NB4 (cell line): ENCODE measurements at places on chromosomes 6 and 20.

DNA sequence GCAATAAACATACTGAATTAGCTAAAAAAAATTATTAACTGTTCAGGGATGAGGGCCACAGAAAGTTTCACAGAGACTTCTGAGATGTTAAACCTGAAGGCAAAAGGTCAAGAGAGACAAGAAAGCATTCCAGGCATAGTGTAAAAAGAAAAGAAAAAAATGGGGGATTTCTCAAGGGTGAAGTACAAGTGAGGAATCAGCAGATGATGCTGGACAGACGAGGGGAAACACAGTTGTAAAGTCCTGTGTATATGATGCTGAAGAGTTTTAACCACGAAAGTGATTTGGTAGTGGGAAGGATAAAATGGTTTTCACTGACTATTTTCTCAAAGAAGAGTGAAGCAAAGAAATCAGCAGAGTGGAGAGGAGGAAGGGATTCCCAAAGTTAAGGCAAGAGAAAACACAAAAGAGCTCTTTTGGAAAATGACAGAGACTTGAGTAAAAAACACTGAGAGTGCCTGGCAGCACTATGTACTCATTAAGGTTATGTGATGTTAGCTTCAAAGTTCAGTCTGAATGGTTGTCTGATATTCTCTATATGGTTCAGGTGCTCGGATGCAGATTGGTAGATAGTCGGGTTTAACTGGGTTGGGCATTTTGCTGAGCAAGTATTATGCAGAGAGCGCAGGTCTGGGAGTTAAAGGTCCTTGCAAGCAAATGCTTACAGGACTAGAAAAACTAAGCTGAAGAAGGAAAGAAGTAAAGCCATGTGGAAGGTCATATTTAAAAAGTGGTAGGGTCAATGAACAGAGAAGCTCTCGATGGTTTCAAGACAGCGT lies 16.4 kb downstream of the RAB23 start:
- DNase-seq = no peak

- peak; percentile 27 for DNase-seq
Measured at GRCh38 chr6:11050731-11051130, 6.6 kb upstream of the ELOVL2 start.

DNA sequence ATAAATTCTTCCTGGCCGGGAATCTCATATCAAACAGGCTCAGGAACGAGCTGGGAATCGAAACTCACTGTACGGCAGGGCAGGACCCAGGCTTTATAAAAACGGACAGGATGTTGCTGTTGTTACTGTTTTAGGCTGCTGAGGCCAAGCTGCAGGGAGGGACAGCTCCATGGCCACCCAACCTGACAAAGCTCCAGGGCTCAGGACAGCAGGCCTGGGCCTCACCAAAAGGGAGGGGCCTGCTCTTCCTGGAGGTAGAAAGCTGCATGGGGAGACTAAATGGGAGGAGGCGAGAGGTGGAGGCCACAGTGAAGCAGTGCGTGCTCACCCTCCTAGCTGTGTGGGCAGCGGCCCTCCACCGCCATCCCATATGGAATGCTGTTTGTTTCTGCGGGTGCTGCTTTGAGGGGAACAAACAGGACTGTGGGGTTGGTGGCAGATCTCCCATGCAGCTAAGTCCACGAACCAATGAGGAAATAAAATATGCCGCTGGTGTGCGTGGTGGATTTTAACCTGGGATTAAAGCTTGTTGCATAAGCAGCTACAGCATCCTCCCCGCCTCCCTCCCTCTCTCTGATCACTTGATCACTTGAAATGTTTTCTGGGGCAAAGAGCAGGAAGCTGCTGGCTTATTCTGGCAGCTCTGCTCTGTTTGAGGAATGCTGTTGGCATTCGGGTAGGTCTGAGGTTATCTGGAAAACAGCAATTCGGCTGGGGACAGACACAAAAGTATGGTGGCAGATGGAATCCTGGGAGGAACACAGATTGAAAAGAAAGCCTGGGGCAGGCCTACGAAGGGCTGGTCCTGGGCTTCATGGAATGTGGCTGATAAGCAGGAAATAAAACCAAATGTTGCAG lies 2.4 kb upstream of the ZMYND8 start:
- peak; percentile 88 for DNase-seq

DNA sequence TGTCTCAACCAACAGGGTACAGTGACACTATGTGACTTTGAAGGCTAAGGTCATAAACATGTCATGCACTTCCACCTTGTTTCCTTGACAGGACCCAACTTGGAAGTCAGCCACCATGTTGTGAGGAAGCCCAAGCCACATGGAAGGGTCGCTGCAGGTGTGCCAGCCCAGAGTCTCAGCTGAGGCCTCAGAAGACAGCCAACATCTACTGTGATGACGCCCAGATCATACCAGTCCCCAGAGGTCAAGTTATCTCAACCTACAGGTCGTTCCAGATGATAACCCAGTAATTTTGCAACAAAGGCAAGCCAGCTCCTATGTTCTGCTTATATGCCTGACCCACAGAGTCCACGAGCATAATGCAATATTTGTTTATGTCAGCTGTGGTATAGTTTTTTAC lies 376.0 kb upstream of the AGPAT4 start:
- DNase-seq = no peak

DNA sequence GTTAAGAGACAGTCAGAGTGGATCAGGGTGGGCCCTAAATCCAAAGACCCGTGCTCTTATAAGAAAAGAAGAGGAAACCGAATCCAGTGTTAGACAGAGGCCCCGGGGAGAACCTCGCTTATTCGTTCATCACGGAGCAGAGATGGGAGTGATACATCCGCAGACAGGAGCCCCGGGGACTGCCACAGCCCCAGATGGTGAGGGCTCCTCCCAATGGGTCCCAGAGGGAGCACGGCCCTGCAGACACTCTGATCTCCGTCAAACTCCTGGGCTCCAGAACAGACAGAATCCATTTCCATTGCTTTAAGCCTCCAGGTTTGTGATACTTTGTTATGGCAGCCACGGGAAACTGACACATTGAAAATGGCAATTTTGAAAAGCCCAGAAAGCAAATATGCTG lies 47.0 kb downstream of the CDH4 start:
- no peak for DNase-seq

DNA sequence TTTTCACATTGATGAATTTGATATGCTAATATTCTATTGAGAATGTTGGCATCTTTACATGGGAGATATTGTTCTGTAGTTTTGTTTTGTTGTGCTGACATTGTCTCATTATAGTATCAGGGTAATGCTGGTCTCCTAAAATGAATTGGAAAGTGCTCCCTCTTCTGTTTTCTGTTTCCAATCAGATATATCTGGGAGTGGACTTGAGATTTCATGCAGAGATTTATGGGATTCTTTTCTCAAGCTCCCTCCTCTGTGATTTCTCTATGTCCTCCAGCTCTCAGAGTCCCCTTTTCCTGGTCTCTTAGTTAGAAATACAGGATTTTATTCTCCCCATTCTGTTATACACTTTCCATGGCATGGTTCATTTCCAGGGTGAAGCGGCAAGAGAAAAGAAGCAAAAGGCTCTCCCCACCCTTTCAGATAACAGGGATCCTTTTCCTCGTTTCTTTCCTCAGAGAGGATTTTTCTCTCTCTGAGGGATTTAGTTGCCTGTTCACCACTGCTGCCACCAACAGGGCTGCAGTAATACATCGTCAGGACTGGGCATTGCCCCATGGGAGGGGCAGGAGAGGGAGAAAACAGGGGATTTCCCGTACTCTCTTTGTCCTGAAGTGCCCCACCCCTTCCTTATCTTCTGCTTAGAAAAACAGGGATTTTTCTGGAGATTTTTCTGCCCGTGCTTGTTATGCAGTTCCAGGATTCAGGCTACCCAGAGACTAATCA lies 59.3 kb upstream of the STMND1 start:
- DNase-seq = no peak

- no peak for DNase-seq
Measured at GRCh38 chr6:147141711-147142308, 62.4 kb upstream of the STXBP5 start.

DNA sequence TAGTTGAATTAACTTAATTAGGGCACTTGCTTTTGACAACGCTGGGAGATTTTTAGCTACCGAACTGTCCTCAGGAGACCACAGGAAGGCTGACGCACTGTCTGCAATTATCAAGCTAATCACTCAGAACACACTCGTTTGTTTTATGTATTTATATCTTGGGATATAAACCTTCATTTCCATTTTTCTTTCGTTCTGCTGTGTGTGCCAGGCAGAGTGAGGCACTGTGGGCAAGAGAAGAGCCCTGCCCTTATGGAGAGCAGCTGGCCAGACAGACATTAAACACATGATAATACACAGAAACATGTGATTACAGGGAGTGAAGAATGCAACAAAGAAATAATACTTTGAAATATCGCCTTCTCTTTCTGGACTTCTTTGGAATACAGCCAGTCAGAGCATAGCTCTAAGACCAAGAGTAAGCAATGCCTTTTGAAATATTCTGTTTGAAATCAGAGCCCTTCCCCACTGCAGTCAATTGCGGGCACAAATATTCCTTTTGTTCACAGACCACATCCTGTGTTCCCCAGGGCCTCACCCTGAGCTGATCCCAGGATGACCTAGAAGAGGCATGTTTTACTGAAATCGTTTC lies 96.8 kb downstream of the ANKRD60 start:
- no peak for DNase-seq

DNA sequence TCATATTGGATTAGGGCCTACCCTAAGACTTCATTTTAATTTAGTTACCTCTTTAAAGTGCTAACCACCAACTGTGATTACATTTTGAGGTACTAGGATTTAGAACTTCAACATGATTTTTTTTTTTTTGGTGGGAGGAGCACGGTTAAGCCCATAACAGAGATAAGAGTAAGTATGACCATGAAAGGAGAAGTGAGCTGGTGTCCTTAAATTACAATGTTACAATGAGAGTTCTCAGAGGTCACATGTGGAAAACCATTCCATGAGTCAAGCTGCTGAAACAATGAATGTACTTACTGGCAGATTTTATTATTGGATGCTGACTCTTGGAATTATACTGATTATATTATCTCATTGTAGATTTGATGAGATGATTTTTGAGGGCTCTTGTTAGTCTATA lies 779.3 kb upstream of the CITED2 start:
- DNase-seq = no peak

DNA sequence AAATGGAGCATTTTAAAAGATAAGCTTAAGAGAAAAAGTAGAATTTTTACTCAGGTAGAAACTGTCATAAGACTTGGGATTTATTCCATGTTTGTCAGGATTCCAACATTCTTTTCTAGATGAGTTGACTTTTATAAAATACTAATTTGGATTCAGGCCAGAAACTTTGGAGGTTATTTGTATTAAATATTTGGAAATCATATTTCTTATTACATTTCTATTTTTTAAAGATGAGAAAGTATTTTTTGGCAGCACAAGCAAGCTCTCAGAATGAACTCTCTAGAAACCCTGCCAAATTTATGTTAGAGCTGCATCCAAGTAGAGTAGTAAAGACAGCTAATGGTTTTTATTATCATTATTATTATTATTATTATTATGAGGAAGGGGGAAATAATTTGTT lies 1014.9 kb upstream of the GJE1 start:
- no peak for DNase-seq

- DNase-seq = no peak
Measured at GRCh38 chr6:80343511-80343910, 237.0 kb downstream of the BCKDHB start.

- DNase-seq = peak; percentile 31
Measured at GRCh38 chr20:50913690-50914375, 17.4 kb downstream of the ADNP start.

- no peak for DNase-seq
Measured at GRCh38 chr20:64090165-64090564, 6.0 kb upstream of the LKAAEAR1 start.

GRCh38 chr6:33203443-33204164 lies 851 bp upstream of the HSD17B8 start:
- DNase-seq = no peak

- no peak for DNase-seq
Measured at GRCh38 chr20:24787621-24788020, 161.4 kb upstream of the CST7 start.

- DNase-seq = no peak
Measured at GRCh38 chr6:77403424-77403823, 59.9 kb downstream of the HTR1B start.

- no peak for DNase-seq
Measured at GRCh38 chr6:160028487-160029275, 59.8 kb downstream of the IGF2R start.

DNA sequence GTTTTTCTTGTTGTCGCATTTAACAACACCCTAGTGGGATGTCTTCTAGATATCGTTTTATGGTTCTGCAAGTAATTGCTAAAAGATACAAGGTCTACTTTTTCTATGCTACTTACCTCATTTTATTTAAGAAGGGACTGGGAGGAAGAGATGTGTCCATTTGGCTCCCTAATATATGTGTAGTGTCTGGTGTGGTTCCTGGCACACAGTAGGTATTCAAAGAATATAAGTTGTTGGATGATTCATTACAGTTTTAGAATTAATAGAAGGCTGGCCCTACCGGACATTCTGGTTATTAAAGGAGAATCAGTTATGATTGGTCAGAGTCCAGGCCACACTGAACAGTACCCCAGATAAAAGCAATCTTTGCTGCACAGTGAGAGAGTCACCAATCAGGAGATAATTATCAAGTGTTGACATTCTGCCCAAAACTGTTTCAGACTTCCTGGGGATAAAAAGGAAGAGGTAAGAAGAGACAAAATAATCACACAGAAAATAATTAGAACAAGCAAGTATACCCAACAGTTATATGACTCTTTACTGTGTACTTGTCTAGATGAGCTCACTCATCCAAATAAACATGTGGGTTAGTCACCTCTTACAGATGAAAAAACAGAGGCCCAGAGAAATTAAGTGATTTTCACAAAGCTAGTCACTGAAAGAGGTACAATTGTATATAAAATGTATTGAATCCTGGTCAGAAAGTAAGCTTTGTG lies 7.0 kb downstream of the TMEM244 start:
- DNase-seq = no peak

- no peak for DNase-seq
Measured at GRCh38 chr20:7497985-7498384, 442.3 kb downstream of the HAO1 start.

- DNase-seq = no peak
Measured at GRCh38 chr6:65505736-65506135, 201.3 kb downstream of the EYS start.

DNA sequence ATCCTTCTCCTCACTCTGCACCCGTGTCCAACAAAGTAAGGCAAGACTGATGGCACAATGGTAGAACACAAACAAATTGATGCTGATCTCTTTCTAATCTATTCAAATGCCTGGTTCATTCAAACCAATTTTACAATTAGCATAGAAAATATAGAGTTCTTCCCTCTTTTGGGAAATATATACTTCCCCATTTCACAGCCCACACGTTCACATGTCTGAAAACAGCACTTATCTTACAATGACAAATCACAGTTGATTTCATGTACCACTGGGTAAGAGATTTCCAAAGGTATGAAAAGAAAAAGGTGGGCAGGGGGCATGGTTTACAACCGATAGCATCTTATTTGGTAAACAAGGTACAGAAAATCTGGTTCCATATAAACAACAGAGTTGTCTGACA lies 137.6 kb downstream of the RNGTT start:
- peak; percentile 8 for DNase-seq
